COLO829 (cell line): ENCODE measurements at places on chromosomes 16 and 17.

DNA sequence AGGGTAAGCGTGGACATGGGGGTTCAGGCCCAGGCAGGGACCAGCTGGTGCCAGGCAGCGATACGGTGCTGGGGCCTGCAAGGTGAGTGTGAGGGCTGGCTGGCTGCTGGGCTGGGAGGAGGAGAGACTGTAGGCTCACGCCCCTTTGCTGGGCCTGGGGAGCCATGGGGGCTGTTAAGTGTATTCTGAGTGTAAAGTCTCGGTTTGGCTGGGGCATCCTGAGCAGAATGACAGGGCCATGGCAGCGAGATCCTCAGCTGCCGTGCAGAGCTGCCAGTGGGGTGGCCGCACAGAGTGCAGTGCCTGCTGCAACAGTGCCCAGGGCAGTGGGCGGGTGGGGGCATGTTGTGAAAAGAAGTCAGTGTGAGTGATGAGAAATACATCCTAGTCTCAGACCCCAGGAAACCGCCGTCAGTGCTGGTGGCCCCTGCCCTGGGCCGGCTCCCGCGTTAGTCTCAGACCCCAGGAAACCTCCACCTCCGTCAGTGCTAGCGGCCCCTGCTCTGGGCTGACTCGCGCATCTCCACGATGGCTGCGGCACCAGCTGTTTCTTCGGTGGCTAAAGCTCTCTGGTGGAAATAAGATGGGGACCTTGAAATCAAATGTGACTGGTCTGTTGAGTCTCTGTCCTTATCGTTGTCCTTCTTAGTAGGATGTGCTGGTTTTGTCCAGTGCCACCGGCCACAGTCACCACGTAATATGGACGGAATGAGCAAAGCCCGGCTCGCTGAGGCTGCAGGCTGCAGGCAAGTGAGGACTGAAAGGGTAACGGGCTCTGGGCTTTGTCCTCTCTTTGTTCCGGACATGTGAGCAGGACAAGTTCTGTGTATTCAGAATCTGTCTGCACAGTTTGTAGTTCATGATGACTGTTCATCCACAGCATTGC lies 22.9 kb downstream of the ACSF3 start:
- DNase-seq = no peak

DNA sequence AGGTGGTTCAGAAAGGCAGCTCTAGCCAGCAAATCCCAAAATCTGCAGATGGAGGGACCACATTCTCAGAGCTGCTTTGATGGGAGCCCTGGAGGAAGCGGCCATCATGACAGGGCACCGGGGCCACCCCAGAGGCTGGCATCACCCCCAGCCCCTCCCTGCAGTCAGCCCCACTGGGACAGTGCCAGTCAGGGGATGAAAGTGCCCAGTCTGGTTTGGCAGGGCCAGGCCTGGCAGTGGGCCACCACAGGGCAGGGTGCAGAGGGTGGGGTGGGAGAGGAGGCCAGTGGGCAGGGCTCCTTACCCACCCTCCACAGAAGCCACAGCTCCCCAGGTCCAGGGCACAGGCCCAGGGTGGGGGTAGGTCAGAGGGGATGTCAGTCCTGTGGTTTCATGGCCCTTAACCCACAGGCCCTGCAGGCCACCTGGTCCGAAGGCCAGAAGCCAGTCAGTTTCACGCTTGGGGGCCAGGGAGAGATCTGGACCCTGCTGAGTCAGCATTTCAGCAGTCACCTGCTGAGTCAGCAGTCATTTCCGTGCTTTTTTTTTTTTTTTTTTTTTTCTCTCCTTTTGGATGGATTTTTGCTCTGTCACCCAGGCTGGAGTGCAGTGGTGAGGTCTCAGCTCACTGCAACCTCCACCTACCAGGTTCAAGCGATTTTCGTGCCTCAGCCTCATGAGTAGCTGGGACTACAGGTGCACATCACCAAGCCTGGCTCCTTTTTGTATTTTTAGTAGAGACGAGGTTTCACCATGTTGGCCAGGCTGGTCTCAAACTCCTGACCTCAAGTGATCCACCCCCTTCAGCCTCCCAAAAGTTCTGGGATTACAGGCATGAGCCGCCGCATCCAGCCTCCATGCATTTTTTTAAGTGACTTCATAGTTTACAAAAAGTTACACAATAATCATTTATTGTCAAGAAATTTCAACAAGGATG lies 10.4 kb downstream of the SLC25A10 start:
- DNase-seq = no peak

DNA sequence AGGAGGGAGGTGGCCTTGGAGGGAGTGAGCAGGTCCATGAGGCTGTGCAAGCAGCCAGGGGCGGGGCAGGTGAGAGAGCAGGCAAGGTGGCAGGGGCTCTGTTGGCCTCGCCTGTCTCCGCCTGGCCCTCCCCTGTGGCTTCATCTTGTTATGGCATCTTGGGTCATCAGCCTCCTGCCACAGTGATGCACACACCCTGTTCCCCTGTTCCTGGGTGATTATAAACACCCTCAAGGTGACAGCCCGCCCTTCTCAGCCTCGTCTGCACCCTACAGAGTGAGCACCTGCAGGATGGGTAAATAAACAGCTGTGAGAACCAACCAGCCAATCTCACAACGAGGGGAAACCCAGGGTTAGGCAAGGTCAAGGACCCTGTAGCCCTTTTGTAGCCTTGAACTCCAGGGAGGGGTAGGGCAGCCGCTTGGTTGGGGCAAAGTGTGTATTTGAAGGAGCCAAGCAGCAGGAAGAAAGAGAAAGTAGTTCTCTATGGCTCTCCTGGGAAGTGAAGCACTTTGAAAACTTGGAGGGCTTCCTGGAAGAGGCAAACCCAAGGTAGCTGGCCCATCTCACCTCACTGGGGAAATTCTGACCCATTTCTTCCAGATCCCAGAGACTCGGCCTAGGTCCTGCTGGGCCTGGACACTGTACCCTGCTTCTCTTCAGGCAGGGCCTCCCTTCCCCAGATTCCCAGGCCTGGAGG lies 60.6 kb downstream of the NT5M start:
- no peak for DNase-seq

GRCh38 chr17:55321427-55322060 lies 56.8 kb downstream of the HLF start:
- no peak for DNase-seq

GRCh38 chr17:68853036-68853435 lies 102.2 kb downstream of the ABCA8 start:
- no peak for DNase-seq

DNA sequence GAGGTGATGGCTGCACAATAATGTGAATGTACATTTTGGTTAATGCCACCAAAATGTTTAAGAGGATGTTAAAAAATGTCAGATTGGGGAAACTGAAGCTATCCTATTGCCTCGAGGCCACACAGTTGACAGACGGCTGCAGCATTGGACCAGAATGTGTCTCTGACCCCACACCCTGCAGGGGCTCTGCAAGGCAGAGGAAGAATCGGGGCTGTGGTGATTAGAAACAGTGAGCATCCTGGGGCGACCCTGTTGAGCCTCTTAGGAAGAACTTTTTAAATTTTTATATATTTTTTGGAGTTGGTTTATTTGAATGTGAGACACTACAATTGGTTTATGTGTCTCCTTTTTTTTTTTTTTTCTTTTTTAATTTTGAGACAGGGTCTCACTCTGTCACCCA lies 15.0 kb upstream of the ADORA2B start:
- no peak for DNase-seq

DNA sequence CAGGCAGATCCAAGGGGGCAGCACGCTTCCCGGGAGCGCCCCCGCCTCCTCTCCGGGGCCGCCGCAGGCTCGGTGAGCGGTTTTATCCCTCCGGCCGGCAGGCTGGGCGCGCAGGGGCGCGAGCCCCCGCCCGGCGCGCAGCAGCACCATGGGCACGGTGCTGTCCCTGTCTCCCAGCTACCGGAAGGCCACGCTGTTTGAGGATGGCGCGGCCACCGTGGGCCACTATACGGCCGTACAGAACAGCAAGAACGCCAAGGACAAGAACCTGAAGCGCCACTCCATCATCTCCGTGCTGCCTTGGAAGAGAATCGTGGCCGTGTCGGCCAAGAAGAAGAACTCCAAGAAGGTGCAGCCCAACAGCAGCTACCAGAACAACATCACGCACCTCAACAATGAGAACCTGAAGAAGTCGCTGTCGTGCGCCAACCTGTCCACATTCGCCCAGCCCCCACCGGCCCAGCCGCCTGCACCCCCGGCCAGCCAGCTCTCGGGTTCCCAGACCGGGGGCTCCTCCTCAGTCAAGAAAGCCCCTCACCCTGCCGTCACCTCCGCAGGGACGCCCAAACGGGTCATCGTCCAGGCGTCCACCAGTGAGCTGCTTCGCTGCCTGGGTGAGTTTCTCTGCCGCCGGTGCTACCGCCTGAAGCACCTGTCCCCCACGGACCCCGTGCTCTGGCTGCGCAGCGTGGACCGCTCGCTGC lies 832 bp downstream of the CDK5R1 start:
- no peak for DNase-seq

- DNase-seq = no peak
Measured at GRCh38 chr17:64385187-64386083, 5.2 kb downstream of the PECAM1 start.

DNA sequence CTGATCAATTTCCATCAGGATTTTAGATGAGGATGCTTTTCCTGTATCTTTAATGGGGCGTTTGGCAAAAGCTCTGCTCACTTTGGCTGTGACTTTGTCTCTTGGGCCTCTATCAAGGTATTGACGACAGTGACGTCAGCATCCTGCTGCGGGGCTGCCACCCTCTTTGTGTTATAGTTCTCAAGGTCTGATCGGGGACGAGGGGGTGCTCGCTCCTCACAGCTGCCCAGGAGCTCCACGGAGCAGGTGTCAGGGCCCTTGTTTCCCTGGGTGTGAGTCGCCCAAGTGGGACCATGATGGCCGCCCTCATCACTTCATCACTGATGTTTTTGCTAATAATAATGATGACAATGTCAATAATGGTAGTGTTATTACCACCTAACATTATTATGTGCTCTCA lies 65.4 kb downstream of the CMIP start:
- DNase-seq = no peak

DNA sequence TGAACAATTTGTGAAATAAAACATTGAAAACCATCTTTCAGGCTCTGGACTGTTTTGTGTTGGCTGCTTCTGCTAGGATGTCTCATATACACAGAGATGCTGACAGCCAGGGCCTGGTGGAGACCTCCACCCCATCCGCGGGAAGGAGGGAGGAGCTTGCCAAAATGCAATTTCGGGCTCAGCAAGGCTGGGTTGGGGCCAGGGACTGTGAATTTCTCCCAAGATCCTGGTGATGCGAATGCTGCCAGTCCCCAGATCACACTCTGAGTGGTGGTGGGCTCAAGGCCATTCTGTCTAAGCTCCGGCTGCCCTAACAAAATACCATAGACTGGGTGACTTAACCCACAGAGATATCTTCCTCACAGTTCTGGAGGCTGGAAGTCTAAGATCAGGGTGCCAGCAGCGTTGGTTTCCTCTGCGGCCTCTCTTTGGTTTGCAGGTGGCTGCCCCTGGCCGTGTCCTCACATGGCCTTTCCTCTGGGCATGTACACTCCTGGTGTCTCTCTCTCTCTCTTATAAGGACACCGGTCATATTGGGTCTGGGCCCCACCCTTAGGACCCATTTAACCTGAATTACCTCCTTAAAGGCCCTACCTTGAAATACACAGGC lies 89.8 kb downstream of the CRISPLD2 start:
- DNase-seq = no peak

GRCh38 chr17:55274355-55275255 lies 9.8 kb downstream of the HLF start:
- DNase-seq = no peak

GRCh38 chr16:56923481-56924091 lies 8.4 kb upstream of the HERPUD1 start:
- DNase-seq = no peak

GRCh38 chr16:11355862-11356261 lies 10.6 kb downstream of the RMI2 start:
- DNase-seq = no peak

DNA sequence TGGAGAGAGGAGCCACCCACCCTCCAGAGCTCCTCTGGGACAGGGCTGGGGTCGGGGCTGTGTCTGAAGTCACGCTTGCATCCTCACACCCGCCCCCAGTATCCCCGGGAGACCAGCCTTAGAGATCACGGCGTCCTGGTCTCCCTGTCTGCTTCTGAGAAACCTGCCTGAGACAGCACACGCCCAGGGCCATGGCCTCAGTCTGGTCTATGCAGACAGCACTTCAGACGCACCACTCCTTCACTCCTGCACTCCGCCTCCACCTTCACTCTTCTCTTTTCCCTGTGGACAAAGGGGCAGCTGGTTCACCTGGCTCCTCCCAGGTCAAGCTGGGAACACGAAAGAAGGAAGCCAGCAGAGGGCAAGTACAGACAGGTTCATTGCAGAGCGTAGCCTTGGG lies 248.0 kb upstream of the GSE1 start:
- DNase-seq = no peak

DNA sequence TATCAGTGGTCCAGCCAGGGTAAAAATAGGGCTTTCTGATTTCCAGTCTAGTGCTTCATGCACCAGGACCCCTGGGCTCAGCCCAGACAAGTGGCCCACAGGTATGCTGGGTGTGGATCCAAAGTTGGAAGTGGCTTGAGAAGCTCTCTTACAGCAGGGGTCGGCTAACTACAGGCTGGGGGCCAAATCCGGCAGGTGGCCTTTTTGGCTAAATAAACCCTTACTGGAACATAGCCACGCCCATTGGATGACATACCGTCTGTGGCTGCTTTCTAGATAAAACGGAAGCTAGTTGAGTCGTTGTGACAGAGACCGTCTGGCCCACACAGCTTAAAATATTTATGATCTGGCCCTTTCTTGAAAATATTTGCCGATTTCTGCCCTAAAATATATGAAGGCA lies 119.0 kb upstream of the CDC42EP4 start:
- DNase-seq = no peak

- no peak for DNase-seq
Measured at GRCh38 chr17:55482591-55483389, 28.5 kb downstream of the SMIM36 start.

- no peak for DNase-seq
Measured at GRCh38 chr16:3580251-3580651, 3.0 kb upstream of the NLRC3 start.

DNA sequence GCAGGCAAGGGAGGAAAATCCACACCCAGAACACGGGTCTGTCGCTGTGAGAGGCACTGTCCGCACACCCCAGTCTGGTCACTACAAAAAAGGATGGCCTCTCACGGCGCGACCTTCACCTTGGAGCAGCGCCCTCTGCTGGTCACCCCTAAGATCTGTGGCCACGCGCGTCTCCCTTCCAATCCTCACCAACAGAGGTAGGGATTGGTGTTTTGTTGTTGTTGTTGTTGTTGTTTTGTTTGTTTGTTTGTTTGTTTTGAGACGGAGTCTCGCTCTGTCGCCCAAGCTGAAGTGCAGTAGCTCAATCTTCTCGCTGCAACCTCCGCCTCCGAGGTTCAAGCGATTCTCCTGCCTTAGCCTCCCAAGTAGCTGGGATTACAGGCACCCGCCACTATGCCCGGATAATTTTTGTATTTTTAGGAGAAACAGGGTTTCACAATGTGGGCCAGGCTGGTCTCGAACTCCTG lies 15.0 kb upstream of the C17orf58 start:
- no peak for DNase-seq

DNA sequence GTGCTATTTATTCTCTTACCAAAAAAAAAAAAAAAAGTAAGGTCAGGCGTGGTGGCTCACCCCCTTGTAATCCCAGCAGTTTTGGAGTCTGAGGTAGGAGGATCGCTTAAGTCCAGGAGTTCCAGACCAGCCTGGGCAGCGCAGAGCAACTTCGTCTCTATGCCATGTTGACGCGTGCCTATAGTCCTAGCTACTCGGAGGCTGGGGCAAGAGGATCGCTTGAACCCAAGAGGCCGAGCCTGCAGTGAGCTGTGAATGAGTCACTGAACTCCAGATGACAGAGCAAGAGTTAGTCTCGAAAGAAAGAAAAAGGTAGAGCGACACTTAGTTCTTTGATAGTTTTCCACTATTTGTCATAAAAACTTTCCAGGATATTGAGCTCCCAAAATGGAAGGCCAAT lies 1.4 kb upstream of the TENT4B start:
- no peak for DNase-seq
